ENCODE measurements at places on chromosomes 11 and 22.

DNA sequence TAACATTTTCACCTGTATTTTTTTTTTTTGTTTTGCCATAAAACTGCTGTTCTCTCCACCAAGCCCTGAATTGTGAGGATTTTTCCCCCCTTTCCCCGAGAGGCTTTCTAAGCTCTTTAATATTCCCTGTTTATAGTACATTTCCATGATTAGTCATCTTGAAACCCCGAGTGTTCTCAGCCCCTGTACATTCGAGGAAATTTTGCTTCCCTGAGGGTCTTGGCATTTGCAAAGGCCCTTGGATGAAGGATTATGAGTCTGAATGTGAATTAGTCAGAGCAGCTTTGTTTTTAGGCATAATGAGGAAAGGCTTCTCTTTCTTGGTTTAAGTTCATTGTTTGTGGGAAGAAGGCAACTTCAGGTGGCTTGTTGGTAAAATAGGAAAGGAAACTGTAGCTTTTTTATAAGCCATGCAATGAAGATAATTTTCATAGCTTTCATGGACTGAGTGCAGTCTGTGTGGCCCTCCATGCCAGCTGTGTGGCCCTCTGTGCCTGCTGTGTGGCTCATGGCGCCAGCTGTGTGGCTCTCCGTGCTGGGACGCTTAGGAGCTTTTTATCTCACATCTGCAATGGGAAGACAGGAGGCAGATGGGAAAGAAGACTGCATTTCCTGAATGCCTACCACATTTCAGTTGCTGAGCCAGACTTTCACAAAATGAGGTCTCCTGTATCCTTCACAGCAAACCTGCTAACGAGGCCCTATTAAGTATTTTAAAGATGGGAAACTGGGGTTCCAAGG lies 129.0 kb downstream of the TEAD1 start:
- no peak for DNase-seq

- DNase-seq = peak; percentile 77
Observed at GRCh38 chr22:39316440-39317083, 2.9 kb downstream of the RPL3 start.

GRCh38 chr11:46391186-46391577 lies 394 bp downstream of the CHRM4 start:
- no peak for DNase-seq

DNA sequence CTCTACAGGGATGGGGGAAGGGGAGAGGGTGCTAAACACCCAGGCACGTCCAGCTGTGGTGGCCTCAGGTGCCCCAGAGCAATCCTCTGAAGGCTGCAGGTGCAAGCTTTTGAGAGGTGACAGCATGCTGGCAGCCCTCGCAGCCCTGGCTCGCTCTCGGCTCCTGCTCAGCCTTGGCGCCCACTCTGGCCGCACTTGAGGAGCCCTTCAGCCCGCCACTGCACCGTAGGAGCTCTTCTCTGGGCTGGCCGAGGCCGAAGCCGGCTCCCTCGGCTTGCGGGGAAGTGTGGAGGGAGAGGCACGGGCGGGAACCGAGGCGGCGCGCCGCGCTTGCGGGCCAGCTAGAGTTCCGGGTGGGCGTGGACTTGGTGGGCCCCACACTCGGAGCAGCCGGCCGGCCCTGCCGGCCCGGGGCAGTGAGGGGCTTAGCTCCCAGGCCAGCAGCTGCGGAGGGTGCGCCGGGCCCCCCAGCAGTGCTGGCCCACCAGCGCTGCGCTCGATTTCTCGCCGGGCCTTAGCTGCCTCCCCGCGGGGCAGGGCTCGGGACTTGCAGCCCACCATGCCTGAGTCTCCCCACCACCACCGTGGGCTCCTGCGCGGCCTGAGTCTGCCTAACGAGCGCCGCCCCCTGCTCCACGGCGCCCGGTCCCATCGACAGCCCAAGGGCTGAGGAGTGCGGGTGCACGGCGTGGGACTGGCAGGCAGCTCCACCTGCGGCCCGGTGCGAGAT lies 112.1 kb downstream of the TRIM29 start:
- DNase-seq = no peak

DNA sequence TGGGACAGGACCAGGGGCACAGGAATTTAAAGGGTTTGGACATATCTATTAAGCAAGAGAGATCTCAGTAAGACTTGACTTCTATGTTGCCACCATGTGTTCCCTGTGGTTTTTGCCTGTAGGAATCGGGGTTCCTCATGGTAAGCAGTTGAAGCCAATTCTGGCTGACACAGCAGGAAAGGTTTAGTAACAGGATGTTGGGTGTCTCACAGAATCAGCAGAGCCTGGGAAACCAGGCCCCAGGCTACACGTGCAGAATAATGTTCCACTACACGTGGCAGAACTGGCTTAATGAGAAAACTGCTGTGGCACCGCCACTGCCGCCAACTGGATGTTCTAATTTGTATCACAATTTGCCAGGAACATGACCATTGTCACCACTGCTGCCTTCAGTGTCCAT lies 264.6 kb upstream of the PLET1 start:
- DNase-seq = no peak

DNA sequence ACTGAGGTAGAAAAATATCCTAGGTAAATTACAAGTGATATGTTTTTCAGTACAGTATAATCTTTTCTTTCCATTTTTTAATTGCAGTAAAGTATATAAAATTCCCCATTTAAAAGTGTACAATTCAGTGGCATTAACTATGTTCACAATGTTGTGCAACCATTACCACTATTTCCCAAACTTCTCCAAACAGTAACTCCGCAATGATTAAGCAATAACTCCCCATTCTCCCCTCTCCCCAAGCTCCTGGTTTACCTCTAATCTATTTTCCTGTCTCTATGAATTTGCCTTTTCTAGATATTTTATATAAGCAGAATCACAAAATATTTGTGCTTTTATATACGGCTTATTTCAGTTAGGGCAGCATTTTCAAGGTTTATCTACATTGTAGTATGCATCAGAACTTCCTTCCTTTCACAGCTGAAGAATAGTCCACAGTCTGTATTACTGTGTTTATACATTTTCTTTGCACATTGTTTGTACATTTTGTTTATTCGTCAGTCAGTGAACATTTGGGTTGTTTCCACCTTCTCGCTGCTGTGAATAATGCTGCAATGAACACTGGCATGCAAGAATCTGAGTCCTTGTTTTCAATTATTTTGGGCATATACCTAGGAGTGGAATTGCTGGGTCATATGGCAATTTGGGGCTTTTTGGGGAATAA lies 110.7 kb downstream of the RPL27A start:
- no peak for DNase-seq
